ENCODE measurements at places on chromosomes 5 and 9.

GRCh38 chr9:14004110-14004509 lies 309.8 kb downstream of the NFIB start:
- no peak for DNase-seq

- DNase-seq: no peak
Measured at GRCh38 chr9:131125038-131125287, 423 bp upstream of the NUP214 start.

- DNase-seq: no peak
Measured at GRCh38 chr5:178125253-178125906, 5.4 kb upstream of the RMND5B start.

- no peak for DNase-seq
Measured at GRCh38 chr9:112655668-112656067, 62.2 kb downstream of the INIP start.

GRCh38 chr9:36063804-36064447 lies 27.2 kb downstream of the RECK start:
- no peak for DNase-seq

DNA sequence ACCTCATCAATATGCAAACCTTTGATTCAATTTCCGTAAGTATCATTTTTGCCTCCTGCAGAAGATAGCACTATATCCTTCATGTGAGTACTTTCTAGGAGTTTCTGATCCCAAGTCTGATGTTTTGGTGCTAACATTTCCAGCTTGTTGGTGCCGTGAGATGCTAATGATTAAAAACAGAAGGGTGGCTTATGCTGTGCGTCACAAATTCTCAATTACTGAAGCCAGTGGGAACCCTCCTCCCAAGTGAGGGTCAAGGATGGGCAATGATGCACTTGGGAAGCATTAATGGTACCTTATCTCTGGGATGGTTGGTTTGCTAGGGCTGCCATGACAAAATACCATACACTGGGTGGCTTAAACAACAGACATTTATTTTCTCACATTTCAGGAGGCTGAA lies 123.0 kb downstream of the FOXD1 start:
- DNase-seq: no peak

DNA sequence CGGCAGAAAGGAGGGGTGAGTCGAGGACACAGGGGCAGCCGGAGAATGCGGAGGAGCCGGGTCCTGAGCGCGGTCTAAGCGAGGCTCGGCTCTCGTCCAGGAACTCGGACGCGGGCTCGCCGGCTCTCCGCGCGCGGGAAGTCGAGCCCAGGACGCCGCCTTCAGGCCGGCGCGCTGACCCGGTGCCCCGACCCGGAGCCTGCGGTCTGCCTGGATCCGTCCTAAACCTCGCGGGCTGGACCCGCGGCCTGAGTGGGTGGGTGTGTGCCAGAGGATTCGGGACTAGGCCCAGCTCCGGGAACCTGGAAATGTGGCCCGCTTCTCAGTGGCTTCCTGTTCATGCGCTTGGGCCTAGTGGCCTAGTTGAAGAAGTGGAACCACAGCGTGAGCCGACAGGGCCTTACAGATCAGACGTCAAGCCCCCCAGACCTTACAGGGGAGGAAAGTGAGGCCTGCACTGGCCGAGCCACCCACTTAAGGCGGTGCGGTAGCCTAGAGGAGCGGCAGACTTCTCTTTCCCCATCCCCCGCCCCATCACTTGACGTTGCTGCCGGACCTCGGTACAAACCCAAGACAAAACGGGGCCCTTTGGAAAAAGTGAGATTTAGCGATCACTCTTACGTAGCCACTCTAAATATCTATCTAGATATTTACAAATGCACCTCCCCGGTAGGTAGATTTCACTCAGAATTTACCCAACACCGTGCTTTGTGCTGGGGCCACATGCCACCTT lies 1.2 kb downstream of the CDKN2B-AS1 start:
- no peak for DNase-seq

DNA sequence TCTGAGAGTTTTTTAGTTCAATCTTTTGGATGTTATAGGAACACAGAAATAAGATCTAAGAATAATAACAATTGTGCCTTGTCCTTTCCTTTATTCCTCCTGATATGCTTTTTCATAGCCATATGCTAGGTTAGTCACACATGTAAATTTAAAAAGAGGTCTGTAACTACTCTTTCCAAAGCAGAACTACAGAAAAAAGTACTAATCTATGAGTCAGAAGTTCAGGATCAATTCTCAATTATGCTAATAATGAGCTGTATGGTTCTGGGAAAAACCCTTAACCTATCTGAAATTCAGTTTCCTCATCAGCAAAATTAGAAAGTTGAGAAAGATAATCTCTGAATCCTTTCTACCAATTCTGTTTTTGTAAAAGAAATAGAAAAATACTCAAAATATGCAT lies 44.4 kb downstream of the ANKRD31 start:
- no peak for DNase-seq

GRCh38 chr9:34994900-34995669 lies 5.5 kb downstream of the DNAJB5 start:
- DNase-seq: no peak
